ENCODE measurements at places on chromosomes 13 and 19. TPM values are rescaled to one million over a fixed set of nuclear protein-coding genes. Genes with fewer than 3 reads are reported as not detected.

DNA sequence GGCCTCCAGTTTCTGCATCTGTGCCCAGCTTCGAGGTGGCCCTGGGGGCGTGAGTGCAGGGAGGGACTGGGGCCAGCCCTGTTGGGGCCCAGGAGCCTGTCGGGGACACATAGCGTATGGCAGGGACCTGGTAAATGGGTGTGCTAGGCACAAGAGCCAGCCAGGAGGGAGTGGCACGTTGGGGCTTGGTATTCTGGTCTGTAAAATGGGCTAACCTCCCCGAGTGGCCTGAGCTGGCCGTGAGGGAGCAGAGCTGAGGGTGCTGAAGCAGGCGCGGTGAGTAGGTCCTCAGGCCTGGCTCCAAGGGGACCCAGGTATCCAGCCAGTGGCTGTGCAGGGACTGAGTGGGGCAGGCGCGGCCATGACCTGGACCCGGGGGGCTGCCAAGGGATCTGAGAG is 4.3 kb downstream of the PTOV1 start:
- no peak overlapping the region for H3K27ac ChIP-seq
- H3K27me3 ChIP-seq: no peaks in the 10 kb centered on the region
- H3K4me3 ChIP-seq: no peak overlapping the region

GRCh38 chr19:56611288-56611687 is 16.2 kb downstream of the ZNF71 start:
- no peaks in the 10 kb centered on the region for H3K4me1 ChIP-seq
- no peak overlapping the region for H3K4me3 ChIP-seq
- no peaks in the 10 kb centered on the region for H3K36me3 ChIP-seq
- DNase-seq: no peak
- H3K27ac ChIP-seq: no peak overlapping the region
- no peaks in the 10 kb centered on the region for H3K27me3 ChIP-seq

- no peaks in the 10 kb centered on the region for H3K36me3 ChIP-seq
- H3K27me3 ChIP-seq: no peaks in the 10 kb centered on the region
- H3K4me3 ChIP-seq: no peak overlapping the region
- H3K27ac ChIP-seq: peak overlapping the region; percentile 54
These were observed 429.9 kb downstream of the SPRY2 start for GRCh38 chr13:79910875-79911540.

DNA sequence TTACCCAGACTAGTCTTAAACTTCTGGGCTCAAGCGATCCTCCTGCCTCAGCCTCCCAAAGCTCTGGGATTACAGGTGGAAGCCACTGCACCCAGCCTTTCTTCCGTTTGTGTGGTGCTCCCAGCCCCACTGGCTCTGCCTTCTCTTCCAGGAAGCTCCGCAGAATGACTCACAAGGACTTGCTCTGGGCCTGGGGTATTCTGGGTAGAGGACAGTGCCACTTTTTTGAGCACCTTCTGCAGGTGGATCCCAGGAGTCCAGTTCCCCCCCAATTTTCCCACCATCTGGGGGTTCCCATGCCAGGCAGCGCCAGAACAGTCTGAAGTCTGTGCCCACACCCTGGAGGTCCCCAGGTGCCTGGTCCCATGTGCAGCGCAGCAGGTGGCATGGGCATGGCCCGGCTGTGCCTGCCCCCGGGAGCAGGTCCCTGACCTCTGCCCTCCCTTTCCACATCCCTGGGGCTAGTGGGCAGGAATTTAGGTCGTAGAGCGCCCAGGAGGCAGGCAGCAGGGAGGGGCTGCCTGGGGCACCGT is 1.6 kb downstream of the REEP6 start:
- H3K4me1 ChIP-seq: peaks cover 26% of the 10 kb centered on the region
- H3K27ac ChIP-seq: no peak overlapping the region
- H3K36me3 ChIP-seq: peaks cover 7% of the 10 kb centered on the region

GRCh38 chr19:4510435-4511255 is 7.6 kb downstream of the PLIN4 start:
- peaks cover 50% of the 10 kb centered on the region for H3K36me3 ChIP-seq
- H3K4me1 ChIP-seq: no peaks in the 10 kb centered on the region
- no peaks in the 10 kb centered on the region for H3K27me3 ChIP-seq

RASGRP4 gene
- 1.6 TPM for total RNA-seq

PCDH17 gene
- 82.6 TPM for total RNA-seq

- no peaks in the 10 kb centered on the region for H3K4me1 ChIP-seq
- H3K36me3 ChIP-seq: no peaks in the 10 kb centered on the region
- no peaks in the 10 kb centered on the region for H3K27me3 ChIP-seq
- no peak overlapping the region for H3K4me3 ChIP-seq
These were observed 98.3 kb downstream of the AKAP11 start for GRCh38 chr13:42370229-42370628.

DNA sequence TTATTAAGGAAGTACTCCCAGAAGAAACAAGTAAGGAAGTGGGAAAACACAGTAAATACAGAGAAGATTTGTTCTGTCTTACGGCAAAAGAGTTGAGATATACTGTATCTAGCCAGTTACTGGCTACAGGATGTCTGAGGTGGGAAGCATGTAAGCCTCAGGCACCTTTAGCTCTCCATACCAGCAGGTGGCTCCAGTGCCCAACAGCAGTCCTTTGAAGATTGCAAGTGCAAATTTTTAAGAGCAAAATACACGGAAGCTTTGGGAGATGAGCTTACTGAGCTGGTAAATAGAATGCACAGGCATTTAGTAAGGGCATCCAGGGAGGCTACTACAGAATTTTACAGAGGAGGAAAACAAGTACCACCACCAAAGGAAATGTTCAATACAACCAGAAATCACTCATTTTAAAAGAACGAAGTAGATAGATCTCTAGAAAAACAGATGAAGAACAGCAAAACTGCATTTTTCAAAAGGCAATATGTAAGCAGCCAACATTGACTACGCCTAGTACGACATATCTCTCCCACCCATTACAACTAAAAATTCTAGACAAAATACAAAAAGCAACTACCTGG is 57.9 kb upstream of the VSTM2B start:
- DNase-seq: no peak
- no peak overlapping the region for H3K27ac ChIP-seq

PODNL1 gene
- 1.2 TPM for total RNA-seq

CIRBP gene
- 565 TPM for total RNA-seq

GRCh38 chr19:43316591-43317319 is 36.7 kb upstream of the CD177 start:
- no peaks in the 10 kb centered on the region for H3K4me1 ChIP-seq
- H3K36me3 ChIP-seq: no peaks in the 10 kb centered on the region
- H3K4me3 ChIP-seq: no peak overlapping the region
